ENCODE measurements at places on chromosomes 12 and 14. TPM values are rescaled to one million over a fixed set of nuclear protein-coding genes. Genes with fewer than 3 reads are reported as not detected.

- no peaks in the 10 kb centered on the region for H3K4me1 ChIP-seq
- no peaks in the 10 kb centered on the region for H3K36me3 ChIP-seq
- DNase-seq = no peak
- no peak overlapping the region for H3K4me3 ChIP-seq
- H3K27ac ChIP-seq = no peak overlapping the region
These were observed 58.0 kb upstream of the EVL start for GRCh38 chr14:100007254-100007653.

Gene RTL1
- not detected for total RNA-seq

Gene PRR4
- not detected for total RNA-seq

Gene MYO1H
- not detected for total RNA-seq

GRCh38 chr12:42362647-42363260, 36.8 kb downstream of the PPHLN1 start:
- no peak overlapping the region for H3K4me3 ChIP-seq
- DNase-seq = no peak
- H3K4me1 ChIP-seq = peaks cover 4% of the 10 kb centered on the region
- H3K27me3 ChIP-seq = no peaks in the 10 kb centered on the region
- no peak overlapping the region for H3K27ac ChIP-seq

Gene ENDOU
- total RNA-seq = not detected

GRCh38 chr12:56159482-56160192, 1.5 kb downstream of the MYL6 start:
- H3K27ac ChIP-seq = peak overlapping the region; percentile 84
- no peak for DNase-seq
- H3K4me1 ChIP-seq = peaks cover 50% of the 10 kb centered on the region
- peak overlapping the region; percentile 78 for H3K4me3 ChIP-seq

DNA sequence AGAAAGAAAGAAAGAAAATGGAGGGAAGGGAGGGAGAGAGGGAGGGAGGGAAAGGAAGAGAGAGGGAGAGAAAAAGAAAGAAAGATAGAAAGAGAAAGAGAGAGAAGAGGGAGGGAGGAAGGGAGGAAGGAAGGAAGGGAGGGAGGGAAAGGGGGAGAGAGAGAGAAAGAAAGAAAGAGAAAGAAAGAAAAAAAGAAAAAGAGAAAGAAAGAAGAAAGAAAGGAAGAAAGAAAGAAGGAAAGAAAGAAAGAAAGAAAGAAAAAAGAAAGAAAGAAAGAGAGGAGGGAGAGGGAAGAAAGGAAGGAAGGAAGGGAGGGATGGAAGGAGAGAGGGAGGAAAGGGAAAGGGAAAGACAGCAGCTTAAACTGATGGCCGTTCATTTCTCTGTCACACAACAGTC, 457.5 kb downstream of the PDZRN4 start:
- H3K36me3 ChIP-seq = no peaks in the 10 kb centered on the region
- H3K4me3 ChIP-seq = no peak overlapping the region
- H3K4me1 ChIP-seq = no peaks in the 10 kb centered on the region
- no peak overlapping the region for H3K27ac ChIP-seq

Gene DAO
- total RNA-seq = not detected

DNA sequence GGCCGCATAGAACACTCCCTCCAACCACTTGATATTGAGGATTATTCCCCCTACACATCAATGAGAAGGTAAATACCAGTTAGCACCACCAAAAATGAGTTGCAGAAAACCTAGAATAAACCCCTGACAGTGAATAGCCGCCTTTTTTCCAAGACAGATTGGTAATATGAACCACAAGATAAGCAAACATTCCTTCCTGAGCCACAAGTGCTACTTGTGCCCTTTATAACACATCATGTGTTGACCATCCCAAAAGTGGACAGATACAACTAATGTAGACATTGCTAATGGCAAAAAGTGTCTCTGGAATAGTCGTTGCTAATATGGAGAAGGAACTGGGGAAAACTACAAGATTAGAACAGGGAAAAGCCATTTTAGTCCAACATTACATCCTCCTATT, 17.2 kb downstream of the NOXRED1 start:
- no peak for DNase-seq
- no peaks in the 10 kb centered on the region for H3K27me3 ChIP-seq
- H3K4me3 ChIP-seq = no peak overlapping the region
- no peaks in the 10 kb centered on the region for H3K36me3 ChIP-seq

Gene GRIN2B
- not detected for total RNA-seq

Gene KRT83
- total RNA-seq = not detected

GRCh38 chr12:105315726-105316125, 14.8 kb upstream of the C12orf75 start:
- no peak for DNase-seq
- H3K27me3 ChIP-seq = no peaks in the 10 kb centered on the region
- H3K4me1 ChIP-seq = peaks cover 11% of the 10 kb centered on the region
- H3K4me3 ChIP-seq = no peak overlapping the region

Gene PCBP2
- total RNA-seq = 1,359 TPM

GRCh38 chr12:26853303-26854030, 20.5 kb upstream of the ITPR2 start:
- H3K27ac ChIP-seq = no peak overlapping the region
- peak; percentile 58 for DNase-seq
- no peaks in the 10 kb centered on the region for H3K36me3 ChIP-seq
- H3K4me3 ChIP-seq = no peak overlapping the region
- H3K4me1 ChIP-seq = no peaks in the 10 kb centered on the region
- H3K27me3 ChIP-seq = no peaks in the 10 kb centered on the region

DNA sequence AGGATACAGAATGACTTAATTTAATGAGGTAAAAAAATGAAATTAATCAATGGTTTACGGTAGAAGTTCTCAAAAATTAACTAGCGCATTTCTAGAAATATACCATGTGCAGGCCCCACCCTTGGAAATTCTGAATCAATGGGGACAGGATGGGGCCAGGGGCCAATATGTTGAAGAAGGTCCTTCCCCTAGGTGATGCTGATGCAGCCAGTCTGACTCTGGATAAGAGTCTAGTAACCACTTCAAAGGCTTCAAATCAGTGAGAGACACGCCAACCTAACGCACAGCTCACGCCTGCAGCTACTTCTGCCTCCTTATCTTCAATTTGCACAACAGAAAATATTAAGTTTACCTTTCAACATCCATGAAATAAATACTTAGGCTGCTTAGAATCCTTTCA, 14.9 kb downstream of the GIT2 start:
- DNase-seq = peak; percentile 28
- no peak overlapping the region for H3K27ac ChIP-seq
- peaks cover 26% of the 10 kb centered on the region for H3K4me1 ChIP-seq
- peaks cover 94% of the 10 kb centered on the region for H3K36me3 ChIP-seq
- H3K4me3 ChIP-seq = no peak overlapping the region
- no peaks in the 10 kb centered on the region for H3K27me3 ChIP-seq

Gene RIMKLB
- 15.2 TPM for total RNA-seq

DNA sequence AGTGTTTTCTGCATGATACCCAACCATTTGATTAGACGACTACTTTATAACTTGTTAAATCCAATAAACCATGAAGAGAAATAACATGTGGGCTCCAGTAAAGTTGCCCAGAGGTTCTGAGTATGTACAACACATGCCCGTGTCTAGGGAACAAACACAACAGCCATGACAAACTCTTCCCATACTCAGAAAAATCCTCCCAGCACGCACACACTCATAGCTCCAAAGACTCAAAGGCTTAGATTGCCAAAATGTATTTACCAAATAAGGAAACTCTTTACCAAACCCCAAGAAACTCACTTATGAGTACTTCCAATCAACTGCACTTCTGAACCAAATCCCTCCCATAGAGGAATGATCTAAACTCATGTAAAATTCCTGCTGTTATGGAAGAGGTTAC, 17.3 kb downstream of the SART3 start:
- no peak for DNase-seq
- no peak overlapping the region for H3K4me3 ChIP-seq
- no peaks in the 10 kb centered on the region for H3K27me3 ChIP-seq
- H3K27ac ChIP-seq = no peak overlapping the region
- H3K36me3 ChIP-seq = peaks cover 82% of the 10 kb centered on the region

DNA sequence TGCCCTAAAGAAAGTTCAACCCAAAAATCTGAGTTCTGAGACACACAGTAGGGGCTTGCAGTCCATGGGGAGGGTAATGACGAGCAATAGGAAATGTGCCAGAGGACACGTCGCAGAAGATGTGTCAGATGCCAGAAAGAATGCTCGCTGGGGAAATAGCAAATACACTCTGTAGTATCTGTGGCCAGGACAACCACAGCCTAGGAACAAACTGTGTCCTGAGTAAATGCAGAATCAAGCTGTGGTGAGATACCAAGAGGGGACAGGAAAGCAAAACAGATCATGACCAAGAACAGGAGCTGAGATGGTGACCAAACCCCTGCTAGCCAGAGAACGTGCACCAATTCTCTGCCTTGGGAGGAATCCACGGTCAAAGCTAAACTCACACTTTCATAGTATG, 9.1 kb downstream of the CRACR2A start:
- H3K27ac ChIP-seq = no peak overlapping the region
- H3K4me1 ChIP-seq = peaks cover 43% of the 10 kb centered on the region
- H3K4me3 ChIP-seq = no peak overlapping the region
- peaks cover 42% of the 10 kb centered on the region for H3K36me3 ChIP-seq

Gene SERPINA12
- total RNA-seq = not detected

DNA sequence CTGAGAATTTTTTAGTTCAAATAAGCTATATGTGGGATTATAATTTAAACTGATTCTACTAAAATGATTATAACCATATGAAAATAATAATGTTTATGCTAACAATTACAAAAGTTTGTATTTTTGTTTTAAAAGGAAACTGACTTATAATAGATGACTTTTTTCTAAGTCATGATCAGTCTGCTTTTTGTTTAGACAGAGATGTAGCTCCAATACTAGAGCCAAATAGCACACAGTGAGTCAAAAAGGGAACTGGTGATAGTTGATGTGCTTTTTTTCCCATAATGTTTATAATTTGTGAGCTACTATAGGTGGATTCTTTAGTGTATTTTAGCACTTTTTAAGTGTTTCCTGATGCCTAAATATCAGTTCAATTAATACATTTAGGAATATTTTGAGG, 28.3 kb downstream of the TMPO start:
- H3K4me3 ChIP-seq = no peak overlapping the region
- H3K27me3 ChIP-seq = no peaks in the 10 kb centered on the region
- H3K4me1 ChIP-seq = no peaks in the 10 kb centered on the region
- peaks cover 63% of the 10 kb centered on the region for H3K36me3 ChIP-seq
- DNase-seq = no peak

DNA sequence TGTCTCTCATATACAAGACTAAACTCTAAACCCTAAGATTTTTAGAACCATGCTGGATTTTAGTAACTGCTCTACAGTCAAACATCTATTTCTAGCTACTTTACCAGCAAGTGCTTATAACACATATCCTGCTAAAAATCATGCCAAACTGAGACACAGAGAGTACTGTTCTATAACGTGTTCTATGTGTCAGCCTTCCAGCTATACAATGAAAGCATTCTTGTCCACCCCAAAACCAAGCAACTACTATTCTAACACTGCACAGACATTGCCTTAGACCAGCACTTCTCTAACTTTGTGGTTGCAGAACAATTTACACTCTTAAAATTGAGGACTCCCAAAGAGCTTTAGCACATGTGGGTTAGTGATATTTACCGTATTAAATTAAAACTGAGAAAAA, 85.7 kb downstream of the SPPL3 start:
- H3K27me3 ChIP-seq = no peaks in the 10 kb centered on the region
- no peaks in the 10 kb centered on the region for H3K36me3 ChIP-seq
- no peak for DNase-seq
- no peak overlapping the region for H3K27ac ChIP-seq
- H3K4me3 ChIP-seq = no peak overlapping the region

Gene FOXG1
- total RNA-seq = not detected

DNA sequence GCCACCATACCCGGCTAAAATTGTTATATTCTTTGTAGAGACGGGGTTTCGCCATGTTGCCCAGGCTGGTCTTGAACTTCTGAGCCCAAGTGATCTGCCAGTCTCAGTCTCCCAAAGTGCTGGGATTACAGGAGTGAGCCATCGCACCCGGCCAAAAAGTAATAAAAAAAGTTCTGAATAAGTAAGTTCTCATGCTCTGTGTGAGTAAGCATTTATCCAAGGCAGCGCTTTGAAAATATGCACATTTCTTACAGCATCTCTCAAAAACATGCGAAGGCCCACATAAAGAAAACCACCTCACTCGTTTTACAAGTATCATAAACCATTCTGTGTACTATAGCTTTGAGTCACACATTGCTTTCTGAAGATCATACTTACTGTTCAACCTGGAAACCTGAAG, 8.6 kb downstream of the GIT2 start:
- peaks cover 17% of the 10 kb centered on the region for H3K4me1 ChIP-seq
- DNase-seq = no peak
- H3K36me3 ChIP-seq = peaks cover 86% of the 10 kb centered on the region
- no peaks in the 10 kb centered on the region for H3K27me3 ChIP-seq
- H3K4me3 ChIP-seq = no peak overlapping the region

Gene ATXN2
- total RNA-seq = 21.9 TPM
